NCI-H526 treated with DMSO at 0.1 percent for 48 hours (cell line): ENCODE measurements at places on chromosomes 1 and 21.
A peak's percentile ranks its signal among the peaks of the same experiment; 100 is the strongest.

DNA sequence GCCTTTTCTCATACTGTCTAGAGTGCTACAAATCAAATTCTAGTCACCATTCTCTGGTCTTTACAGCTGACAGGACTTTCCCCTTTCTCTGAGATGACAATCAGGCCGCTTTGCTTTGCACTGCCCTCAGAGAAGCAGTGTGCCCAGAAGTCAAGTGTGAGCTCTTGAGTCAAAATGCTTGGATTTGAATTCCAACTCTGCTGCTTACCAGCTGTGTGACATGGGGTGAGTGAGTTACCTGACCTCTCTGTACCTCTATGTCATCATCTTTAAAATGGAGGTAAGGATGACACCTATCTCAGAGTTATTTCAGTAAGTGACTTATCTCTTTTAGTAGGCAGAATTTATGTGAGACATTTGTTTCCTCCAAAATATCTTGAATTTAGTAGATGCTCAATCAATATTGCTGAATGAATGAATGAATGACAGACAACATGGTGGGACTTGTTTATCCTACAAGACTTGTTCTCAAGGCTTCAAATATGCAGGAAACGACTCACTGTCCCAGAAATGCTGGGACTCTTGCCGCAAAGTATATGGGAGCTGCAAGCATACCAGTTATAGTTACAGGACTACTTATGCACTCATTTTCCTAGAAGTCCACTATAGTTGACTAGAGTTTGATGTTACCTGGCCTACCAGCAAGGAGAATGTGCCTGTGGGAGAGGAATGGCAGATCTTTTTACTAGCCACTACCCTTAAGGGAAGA lies 38.1 kb upstream of the A3GALT2 start:
- DNase-seq, result no peak

DNA sequence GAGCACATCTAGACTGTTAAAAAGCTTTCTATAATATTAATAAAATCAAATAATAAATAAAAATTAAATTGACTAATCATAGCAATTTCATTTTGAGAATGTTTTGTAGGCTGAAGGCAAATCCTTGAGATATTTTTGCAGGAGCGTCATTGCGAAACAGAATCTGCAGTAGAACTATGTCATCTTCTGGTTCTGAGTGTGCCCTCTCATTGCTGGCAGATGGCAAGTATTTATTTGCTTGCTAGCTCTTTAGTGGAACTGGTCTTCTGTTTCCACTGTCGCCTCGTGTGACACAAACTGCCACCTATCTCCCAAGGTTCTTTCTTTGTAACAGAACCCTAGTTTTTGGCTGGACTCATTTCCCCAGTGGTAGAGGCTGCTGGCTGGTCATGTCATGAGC lies 19.0 kb upstream of the IRF2BP2 start:
- no peak for DNase-seq

GRCh38 chr1:42282867-42283583 lies 52.0 kb downstream of the FOXJ3 start:
- DNase-seq, result no peak

DNA sequence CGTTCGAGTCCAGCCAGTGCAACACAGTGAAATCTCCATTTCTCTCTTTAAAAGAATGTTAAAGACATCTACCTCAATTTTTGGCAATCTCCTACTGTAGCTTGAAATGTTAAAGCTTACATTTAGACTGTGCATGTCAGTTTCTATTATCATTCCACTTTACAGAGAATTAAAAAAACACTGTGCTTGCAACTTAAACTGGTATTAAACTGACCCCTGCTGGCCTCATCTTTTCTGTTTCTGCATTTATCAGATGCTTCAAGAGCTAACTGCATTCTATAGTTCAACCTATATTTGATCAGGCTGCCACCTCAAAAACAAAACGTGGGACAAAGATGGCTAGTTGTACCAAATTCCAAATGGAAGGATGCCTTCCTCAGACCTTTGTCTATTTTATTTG lies 226.5 kb downstream of the SMYD3 start:
- no peak for DNase-seq

DNA sequence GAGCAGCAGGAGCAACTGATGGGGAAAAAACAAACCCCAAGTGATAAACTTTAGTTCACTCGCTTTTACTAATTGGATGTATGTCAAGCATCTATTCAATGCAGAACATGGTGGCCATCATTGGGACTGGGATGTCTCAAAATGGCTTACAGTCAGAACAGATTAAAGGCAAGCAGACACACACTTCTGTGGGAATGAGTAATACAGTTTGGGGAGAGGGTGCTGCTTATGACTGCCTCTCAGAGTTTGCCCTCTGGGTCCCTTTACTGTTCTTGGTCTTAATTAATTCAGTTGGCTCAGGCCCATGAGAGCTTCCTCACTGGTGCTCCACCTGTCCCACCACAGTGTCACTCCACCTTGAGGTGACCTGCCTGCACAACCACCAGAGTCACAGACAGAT lies 119.5 kb downstream of the TBX19 start:
- DNase-seq, result no peak

DNA sequence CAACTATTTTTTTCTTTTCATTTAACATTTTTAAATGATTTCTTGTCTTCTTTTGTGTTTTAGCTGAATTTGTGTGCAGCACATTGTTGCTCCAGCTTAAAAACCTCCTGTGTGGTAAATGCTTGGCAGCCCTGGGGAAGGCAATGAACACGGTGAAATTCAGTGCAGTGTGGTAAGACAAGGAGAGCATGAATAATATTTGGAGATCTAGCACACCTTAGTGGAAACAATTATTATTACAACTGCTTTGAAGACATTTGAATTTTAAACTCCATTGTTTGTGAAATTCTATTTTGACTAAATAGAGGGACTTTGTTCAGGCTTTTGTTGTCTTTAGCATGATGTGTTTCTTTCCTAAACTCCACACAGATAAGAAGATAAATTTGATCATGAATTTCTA lies 242.6 kb upstream of the CXADR start:
- peak; percentile 57 for DNase-seq

- DNase-seq, result no peak
Observed at GRCh38 chr1:173355281-173356031, 121.7 kb upstream of the PRDX6 start.

- DNase-seq, result no peak
Observed at GRCh38 chr21:45011911-45012661, 62.3 kb upstream of the ADARB1 start.

- DNase-seq, result no peak
Observed at GRCh38 chr1:190068304-190068703, 409.4 kb downstream of the BRINP3 start.

DNA sequence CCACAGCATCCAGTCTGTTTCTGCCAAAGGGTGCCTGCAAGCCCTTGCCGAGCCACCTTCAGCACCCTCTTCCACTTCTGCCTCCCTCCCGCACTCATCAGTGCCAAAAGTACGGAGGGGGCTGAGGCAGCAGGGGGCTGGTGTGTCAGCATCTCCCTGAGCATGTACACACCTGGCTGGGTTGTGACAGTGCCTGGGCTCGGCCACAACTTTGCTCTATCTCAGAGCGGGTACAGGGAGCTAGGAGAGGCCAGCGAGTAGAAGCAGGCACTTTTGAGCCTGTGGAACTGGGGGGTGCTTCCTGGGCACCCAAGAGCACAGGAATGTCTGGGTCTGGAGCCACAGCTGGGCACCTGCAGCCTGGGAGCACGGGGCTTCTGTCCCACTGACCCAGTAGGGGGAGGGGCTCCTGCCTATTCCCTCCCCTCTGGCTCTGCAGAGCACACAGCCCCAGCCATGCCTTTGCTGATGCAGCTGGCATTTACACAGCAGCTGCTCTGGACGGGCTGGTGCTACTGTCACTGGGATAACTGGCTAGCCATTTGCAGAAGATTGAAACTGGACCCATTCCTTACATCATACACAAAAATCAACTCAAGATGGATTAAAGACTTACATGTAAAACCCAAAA lies 319.8 kb upstream of the RRP15 start:
- DNase-seq, result no peak
